ENCODE measurements at places on chromosomes 2 and 18. TPM values are rescaled to one million over a fixed set of nuclear protein-coding genes. Genes with fewer than 3 reads are reported as not detected.

The GALNT13 gene
- 9.1 TPM for total RNA-seq

The FIGN gene
- 2.7 TPM for total RNA-seq

The PDCD1 gene
- 0.12 TPM for total RNA-seq

The SCN7A gene
- not detected for total RNA-seq

The DES gene
- total RNA-seq: 0.29 TPM

The KCNK3 gene
- 0.94 TPM for total RNA-seq

The PRSS56 gene
- total RNA-seq: 0.13 TPM

The CPLX4 gene
- total RNA-seq: not detected

The UXS1 gene
- total RNA-seq: 51.5 TPM

The MLPH gene
- 270 TPM for total RNA-seq

The ARHGAP25 gene
- total RNA-seq: 0.18 TPM

The ANKRD53 gene
- total RNA-seq: 0.12 TPM

The POTEC gene
- not detected for total RNA-seq

The SLC9A2 gene
- 3.0 TPM for total RNA-seq

The LDAH gene
- total RNA-seq: 26.2 TPM

The G6PC2 gene
- total RNA-seq: not detected

The LHCGR gene
- total RNA-seq: not detected

The PIEZO2 gene
- total RNA-seq: 0.70 TPM

The ERFE gene
- total RNA-seq: 8.1 TPM

The FBXO15 gene
- total RNA-seq: 0.67 TPM

The CCDC74A gene
- total RNA-seq: 15.0 TPM

The ANKRD62 gene
- total RNA-seq: not detected

The ABCB6 gene
- total RNA-seq: 21.9 TPM

The RTP5 gene
- not detected for total RNA-seq

The MARCHF4 gene
- 25.5 TPM for total RNA-seq

The IL18RAP gene
- total RNA-seq: 0.07 TPM

The CD207 gene
- not detected for total RNA-seq

The RIT2 gene
- not detected for total RNA-seq

The FAM228A gene
- not detected for total RNA-seq

The ZBTB7C gene
- 0.23 TPM for total RNA-seq

The ESPNL gene
- total RNA-seq: 0.12 TPM

The PLA2R1 gene
- 2.6 TPM for total RNA-seq

The CIB4 gene
- total RNA-seq: 0.16 TPM

The IL1F10 gene
- not detected for total RNA-seq

The SNRPD1 gene
- total RNA-seq: 114 TPM

The UGT1A8 gene
- total RNA-seq: 0.05 TPM

The LTBP1 gene
- total RNA-seq: 41.7 TPM

The BCL11A gene
- 0.17 TPM for total RNA-seq

The PLGLB2 gene
- 0.16 TPM for total RNA-seq

The ALLC gene
- not detected for total RNA-seq

The CFAP210 gene
- total RNA-seq: 0.30 TPM

The SERPINB12 gene
- total RNA-seq: not detected

The NTSR2 gene
- total RNA-seq: not detected

The DNAJC5G gene
- total RNA-seq: not detected

The CASP10 gene
- total RNA-seq: 2.2 TPM

The RAD51AP2 gene
- total RNA-seq: not detected

All from A549 treated with Hydrocortisone at 1 μM for 4 hours (cell line).